CD4-positive, alpha-beta T cell treated with Interleukin-6 at 100 ng/mL for 8 hours (primary cell): ENCODE measurements at places on chromosomes 6 and 20.

GRCh38 chr6:93081901-93082300, 337.5 kb downstream of the EPHA7 start:
- no peak for DNase-seq

DNA sequence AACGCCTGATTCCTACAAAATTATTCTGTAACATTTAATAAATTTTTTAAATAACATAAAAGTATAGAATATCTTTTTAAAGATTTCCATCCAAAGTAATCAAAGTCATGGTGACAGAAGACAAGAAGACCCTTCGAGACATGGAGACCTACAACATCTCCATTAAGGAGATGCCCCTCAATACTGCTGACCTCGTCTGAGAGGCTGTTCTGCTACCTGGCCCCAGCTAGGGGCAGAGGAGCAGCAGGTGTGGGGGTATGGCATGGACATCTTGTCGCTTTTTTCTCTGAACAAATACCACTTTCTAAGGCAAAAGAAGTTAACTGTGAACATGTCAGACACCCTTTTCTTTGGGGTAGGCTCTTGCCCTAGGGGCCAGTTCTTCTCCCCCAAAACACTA, 44.1 kb downstream of the BLOC1S5 start:
- no peak for DNase-seq

- no peak for DNase-seq
Observed at GRCh38 chr20:17873410-17874270, 95.0 kb downstream of the SNX5 start.

GRCh38 chr6:124793398-124793797, 168.8 kb upstream of the RNF217 start:
- no peak for DNase-seq

GRCh38 chr6:136244061-136244616, 6.0 kb downstream of the MTFR2 start:
- no peak for DNase-seq

DNA sequence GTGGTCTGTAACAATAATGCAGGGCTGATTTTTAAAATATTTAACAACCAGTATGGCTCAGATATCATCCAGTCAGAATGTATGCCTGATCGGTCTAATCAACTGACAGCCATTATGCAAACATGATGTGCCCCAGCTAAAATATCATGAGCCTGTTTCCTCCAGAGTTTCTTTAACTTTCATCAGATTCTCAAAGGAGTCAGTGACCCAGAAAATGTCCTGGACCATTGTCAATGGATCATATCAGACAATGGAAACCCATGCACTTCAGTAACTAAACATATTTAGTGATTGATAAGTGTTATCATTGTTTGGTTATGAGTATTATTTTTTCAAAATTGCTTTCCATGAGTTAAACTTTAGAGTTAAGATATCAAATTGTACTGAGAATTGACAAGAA, 173.5 kb downstream of the LMBRD1 start:
- no peak for DNase-seq

GRCh38 chr6:10960171-10960570, 73.3 kb downstream of the SYCP2L start:
- no peak for DNase-seq

DNA sequence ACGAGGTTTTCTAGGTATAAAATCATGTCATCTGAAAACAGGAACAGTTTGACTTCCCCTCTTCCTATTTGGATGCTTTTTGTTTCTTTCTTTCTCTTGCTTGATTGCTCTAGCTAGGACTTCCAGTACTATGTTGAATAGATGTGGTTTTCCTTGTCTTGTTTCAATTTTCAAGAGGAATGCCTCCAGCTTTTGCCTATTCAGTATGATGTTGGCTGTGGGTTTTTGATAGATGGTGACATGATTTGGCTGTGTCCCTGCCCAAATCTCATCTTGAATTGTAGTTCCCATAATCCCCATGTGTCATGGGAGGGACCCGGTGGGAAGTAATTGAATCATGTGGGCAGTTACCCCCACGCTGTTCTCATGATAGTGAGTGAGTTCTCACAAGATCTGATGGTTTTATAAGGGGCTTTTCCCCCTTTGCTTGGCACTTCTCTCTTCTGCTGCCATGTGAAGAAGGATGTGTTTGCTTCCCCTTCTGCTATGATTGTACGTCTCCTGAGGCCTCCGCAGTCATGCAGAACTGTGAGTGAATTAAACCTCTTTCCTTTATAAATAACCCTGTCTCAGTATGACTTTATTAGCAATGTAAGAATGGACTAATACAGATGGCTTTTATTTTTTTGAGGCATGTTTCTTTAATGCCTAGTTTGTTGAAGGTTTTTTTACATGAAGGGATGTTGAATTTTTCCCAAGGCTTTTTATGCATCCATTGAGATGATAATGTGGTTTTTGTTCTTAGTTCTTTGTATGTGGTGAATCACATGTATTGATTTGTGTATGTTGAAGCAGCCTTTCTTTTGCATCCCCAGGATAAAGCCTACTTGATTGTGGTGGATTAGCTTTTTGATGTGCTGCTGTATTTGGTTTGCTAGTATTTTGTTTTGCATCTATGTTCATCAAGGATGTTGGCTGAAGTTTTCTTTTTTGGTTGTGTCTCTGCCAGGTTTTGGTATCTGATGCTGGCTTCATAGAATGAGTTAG, 239.1 kb downstream of the THBS2 start:
- DNase-seq = no peak

GRCh38 chr20:33769043-33769442, 37.2 kb downstream of the ZNF341 start:
- DNase-seq = no peak

DNA sequence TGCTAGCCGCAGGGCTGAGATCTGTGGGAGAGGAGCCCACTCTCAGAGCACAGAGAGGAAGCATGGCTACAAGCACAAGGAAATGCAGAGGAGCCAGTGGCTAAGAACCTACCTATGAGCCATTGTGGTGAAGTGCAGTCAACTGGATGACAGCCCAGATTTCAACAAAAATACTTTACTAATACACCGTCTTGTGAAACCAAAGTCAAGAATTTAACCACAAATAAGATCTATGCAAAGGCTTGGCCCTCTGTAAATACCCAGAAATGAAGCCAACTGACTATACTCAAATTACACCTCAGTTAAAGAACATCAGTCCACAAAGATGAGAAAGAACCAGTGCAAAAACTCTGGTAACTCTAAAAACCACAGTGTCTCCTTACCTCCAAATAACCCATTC, 40.1 kb upstream of the PTCHD4 start:
- DNase-seq = no peak

DNA sequence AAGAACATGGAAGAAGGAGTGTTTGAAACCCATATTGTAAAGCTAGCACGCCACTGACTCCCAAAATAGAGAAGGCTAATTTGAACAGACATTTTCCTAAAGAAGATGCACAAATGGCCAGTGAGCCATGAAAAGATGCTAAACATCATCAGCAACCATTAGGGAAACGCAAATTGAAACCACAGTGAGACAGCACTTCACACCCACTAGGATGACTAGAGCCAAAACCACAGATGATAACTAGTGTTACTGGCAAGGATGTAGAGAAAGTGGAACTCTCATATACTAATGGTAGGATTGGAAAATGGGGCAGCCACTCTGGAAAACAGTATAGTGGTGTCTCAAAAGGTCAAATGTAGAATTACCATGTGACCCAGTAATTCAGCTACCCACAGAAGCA, 58.2 kb downstream of the BMP7 start:
- DNase-seq = no peak

DNA sequence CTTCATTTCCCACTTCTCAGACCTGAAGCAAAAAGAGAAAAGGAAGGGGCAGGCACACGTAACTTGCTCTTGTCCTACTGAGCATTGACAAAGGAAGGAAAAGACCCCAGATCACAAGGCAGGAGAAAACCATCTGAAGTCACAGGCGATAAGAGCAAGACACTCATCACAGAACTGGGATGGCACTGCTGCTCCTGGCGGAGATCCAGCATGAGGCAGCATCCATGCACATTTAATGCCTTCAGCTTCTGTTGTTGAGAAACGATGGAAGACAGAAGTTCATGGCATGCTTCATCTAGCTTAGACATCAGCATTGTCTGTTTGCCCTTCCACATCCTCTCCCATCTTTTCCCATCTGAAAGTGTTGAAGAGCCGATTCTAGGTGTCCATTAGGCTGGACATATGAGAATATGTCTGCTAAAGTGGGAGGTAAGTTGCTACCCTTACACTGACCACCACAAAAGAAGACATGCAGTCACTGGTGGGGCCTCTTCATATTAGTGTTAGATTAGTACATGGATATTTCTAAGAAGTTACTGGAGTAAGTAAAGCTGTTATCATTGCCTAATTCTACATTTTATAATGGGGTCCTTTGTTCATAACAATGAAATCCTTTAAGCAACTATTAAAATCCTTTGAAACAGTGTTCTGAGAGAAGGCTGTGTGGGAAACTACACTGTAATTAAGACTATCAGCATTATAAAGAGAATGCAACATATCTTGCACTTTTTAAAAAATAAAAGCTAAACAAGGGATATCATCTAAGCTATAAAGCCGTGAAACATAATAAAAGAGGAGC, 618.5 kb downstream of the C6orf118 start:
- DNase-seq = no peak

DNA sequence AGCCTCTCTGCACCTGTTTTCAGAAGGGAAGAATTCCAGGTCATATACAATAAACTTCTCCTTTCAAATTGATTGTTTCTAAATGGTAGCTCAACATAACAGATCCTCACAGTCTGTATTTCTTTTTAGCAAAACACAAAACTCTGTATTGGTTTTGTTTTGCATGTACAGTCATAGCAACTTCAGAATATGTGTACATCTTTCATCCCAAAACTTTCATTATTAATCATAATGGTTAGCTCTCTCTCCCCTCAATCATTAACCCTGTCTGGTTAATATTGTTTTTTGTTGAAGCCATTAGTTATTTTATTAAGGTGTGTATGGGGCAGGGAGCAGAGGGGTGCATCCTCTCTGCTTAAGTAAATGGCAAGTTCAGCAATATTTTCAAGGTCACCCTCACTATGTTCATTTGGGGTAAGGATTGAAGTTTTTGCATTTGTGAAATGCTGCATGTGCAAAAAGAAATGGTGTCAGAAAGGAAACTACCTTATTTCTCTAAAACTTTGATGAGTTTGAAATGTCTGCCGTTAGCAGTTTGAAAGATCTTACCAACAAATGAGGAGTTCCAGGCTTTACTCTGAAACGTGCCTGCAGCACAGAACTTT, 136.8 kb upstream of the BTBD3 start:
- DNase-seq = no peak

- DNase-seq = no peak
Observed at GRCh38 chr20:48532028-48532427, 295.8 kb downstream of the PREX1 start.

- no peak for DNase-seq
Observed at GRCh38 chr6:73579851-73580246, 59.0 kb upstream of the EEF1A1 start.
